SJSA1 (cell line): ENCODE measurements at places on chromosomes 4 and X. TPM values are rescaled to one million over a fixed set of nuclear protein-coding genes. Genes with fewer than 3 reads are reported as not detected.

- DNase-seq: no peak
These were observed 8.5 kb upstream of the SETD7 start for GRCh38 chr4:139564502-139564901.

GRCh38 chr4:40205259-40206198, 8.7 kb downstream of the RHOH start:
- no peak for DNase-seq

- no peak for DNase-seq
These were observed 185.9 kb upstream of the NEIL3 start for GRCh38 chr4:177123811-177124210.

DNA sequence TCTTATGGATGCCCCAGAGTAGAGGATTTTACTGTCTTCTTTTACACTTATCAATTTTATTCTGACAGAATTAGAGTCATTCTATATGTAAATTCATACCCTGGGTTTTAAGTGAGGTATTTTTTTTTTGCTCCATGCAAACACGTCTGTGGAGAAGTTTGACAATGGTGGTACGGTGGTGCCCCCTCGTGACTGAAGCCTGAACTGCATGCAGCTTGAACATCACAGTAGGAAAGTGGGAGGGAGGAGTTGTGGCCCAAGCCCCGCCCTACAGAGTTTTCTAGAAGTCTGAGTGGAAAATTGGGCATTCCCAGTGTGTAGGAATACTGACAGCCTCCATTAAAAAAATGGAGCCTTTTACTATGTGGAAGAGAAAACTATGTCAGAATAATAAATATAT, 73.3 kb upstream of the RAB40AL start:
- DNase-seq: peak; percentile 73

DNA sequence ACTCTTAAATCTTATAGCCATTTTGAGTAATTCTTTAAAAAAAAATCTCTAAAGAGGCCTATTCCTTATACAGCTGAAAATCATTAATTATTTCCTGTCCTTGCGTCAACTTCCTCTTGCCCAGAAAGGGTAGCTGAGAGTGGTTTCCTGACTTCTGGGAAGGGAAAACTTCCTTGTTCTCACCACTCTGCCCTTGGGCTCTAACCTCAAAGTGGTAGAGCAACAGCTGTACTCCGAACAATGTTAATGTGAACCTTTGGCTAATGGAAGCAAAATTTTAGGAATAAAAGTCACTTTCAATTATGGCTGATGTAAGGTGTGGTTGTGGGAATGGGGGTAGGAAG, 15.3 kb downstream of the KLHL2 start:
- no peak for DNase-seq

- DNase-seq: peak; percentile 27
These were observed 74.4 kb downstream of the RNF150 start for GRCh38 chr4:141058591-141059512.

DNA sequence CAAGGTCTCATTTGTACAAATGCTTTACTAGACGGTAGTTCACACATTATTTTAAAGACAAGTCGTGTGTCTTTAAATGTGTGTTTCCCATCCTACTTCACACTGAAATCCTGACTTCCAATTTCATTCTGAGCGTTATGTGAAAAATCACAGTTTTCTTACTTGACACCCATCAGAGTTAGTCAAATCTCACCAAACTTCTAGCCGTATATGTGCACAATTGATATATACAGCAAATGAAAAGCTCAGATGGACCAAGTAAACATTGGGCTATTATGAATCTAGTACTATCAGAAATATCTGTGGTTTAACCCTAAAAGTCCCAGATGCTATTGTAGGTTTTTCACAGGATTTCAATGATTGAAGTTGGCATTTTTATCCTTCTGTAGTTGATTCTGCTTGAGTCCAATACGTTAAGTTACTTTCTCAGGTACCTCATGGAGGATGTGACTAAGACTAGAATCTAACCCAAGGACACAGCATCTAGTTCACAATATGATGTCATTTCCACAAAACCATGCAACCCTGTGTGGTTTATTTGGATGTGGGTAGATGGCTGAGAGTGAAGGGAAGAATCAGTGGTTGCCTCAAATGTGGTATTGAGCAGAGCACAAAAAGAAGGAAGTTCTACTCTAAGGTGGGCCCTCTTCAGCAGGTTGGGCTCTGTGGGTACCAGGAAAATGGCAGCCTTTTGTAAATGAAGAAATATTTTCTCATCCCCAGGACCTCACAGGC, 22.1 kb upstream of the TRIM60 start:
- DNase-seq: no peak

GRCh38 chr4:21948347-21949072, at the start of gene KCNIP4:
Gene KCNIP4, minus strand, starts transcription at chr4:21948772.
- no peak for DNase-seq

DNA sequence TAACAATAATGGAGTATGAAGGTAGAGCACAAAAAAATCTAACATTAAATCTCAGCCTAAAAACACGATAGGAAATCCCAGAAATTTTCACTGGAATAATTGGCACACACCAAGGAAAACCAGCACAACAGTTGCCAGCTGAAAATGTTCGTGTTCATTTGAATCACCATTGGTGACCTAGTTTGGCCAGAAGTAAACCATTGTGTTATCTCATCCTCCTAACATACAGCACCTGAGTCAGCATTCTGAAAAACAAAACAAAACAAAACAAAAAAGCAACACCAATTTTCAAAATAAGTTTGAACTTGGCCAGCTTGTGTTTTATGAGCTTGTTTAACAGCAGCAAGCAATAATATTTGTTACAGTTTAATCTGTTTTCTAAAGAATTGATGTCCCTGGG, 41.1 kb downstream of the UCHL1 start:
- no peak for DNase-seq

DNA sequence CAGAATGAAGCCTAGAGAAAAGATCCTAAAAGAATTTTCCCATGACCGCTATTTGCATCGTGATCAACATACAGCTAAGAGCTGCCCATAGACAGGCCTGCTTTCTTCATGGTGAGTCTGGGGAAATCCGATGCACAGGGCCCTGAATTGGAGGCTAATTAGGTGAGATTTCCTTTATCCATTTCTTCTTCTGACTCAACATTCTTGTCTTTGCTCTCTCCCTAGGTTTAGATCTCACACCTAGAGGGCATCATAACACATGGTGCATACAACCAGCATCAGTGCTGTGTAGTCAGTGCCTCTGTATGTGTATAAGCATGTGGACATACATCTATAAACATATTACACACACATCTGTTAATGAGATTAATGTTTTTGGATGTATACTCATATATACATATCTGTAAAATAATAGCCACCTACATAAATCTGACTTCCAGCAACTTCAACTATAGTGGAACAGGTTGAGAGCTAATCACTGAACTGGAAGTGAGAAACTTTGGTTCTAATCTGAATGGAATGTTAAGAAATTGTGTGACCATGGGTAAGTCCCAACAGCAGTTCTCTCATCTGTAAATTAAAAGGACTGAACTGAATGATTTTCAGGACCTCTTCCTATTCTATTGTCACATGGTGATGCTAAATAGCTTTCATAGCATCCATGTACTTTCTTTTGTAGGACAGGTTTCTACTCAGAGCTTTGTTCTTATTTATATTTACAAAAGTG, 17.5 kb downstream of the GATB start:
- no peak for DNase-seq

Gene GLRA3
- not detected in 2 replicates for total RNA-seq

Gene PRKX
- 3.7 and 8.3 TPM in 2 replicates for total RNA-seq

Gene TLR10
- total RNA-seq: not detected in 2 replicates

Gene WNK3
- total RNA-seq: 0.05 TPM in 1 of 2 replicates, not detected in the other
